ENCODE measurements at places on chromosomes 7 and 10.

- DNase-seq, result no peak
These were observed 2.8 kb downstream of the GNAI1 start for GRCh38 chr7:80137410-80137809.

- no peak for DNase-seq
These were observed 877.9 kb downstream of the KCNMA1 start for GRCh38 chr10:76759681-76760080.

DNA sequence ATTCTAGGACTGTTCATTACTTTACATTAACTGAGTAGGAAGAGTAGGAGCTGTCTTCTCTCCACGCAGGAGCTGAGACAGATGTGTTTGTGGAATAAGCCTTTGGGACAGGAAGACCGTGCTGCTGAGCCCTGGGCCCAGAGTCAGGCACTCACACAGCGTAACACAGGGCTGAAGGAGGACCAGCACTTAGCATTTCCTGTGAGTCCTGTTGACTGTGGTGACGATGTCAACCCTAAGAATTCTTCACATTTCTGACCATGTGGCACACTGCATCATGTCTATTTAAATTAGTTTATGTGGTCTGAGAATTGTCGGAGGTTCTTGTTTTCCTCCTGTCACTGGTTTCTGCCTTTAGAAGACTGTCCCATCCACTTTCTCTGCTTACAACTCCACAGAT is 117.2 kb downstream of the PIP4K2A start:
- DNase-seq, result no peak

DNA sequence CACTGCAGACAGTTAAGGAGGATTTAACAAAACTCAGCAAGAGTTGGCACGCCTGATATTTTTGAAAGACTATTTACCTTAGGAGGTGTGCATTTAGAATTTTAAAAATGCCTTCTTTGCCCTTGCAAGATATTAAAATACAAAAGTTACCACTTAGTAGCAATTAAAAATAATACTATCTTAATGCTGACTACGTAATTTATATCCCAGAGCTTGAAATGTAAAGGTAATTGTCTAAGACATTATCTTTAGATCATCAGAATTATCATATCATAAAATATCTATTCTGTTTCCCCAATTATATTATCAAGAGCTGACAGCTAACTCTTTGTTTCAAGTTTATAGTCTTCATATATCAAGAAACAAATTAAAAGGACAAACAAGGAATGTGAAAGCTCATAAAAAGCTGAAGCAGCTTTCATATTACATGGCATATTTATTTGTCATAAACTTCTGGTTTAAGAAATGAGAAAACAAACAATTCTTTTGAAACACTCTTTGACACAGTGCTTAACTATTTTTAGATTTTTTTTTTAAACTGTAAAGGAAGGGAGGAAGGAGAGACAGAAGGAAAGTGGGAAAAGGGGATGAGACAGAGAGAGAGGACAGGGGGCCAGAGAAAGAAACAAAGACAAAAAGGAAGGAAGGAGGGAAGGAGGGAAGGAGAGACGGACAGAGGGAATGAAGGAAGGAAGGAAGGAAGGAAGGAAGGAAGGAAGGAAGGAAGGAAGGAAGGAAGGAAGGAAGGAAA is 73.5 kb downstream of the RTKN2 start:
- DNase-seq, result no peak

All from fibroblast of the conjunctiva (primary cell).